Femur (tissue), 1 donor: ENCODE measurements at places on chromosomes 1 and 21.

DNA sequence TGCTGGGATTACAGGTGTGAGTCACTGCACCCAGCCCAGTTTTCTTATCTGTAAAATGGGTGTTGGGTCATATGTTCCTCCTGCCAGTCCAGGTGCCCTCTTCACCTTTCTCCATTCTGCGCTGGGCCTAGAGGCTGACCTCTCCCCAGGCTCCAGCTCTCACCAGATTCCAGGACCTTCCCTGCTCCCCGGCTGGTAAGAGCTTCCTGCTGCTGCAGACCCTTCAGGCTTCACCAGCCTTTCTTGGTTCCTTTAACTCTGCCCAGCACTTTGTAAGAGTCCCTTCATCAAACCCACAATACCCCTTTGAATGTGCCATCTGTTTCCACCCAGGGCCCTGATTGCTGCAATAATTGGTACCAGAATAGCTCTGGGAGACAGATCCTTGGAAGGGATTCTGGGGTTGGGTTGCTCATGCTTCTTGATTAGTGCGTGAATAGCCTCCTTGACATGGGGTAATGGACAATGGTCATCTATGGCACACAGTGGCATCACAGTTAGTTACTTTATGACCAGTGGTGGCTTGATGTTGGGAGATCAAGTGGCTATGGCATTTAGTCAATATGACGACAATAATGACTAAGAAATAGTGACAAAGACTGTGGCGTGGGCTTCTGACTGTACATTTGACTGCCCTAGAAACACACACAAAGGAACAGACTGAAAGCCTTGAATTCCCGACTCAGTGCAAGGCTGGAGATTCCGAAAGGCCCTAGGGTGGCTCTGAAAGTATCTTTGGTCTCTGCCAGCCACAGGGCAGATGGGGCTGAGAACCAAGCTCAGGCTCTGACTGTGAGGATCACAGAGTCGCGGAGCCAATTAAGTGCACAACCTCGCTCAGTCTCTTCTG, 67.3 kb downstream of the SLC9A1 start:
- no peak for DNase-seq

- no peak for DNase-seq
Measured at GRCh38 chr1:10924030-10924429, 88.4 kb upstream of the TARDBP start.

GRCh38 chr21:26843933-26844257, 1.3 kb downstream of the ADAMTS1 start:
- DNase-seq, result no peak

DNA sequence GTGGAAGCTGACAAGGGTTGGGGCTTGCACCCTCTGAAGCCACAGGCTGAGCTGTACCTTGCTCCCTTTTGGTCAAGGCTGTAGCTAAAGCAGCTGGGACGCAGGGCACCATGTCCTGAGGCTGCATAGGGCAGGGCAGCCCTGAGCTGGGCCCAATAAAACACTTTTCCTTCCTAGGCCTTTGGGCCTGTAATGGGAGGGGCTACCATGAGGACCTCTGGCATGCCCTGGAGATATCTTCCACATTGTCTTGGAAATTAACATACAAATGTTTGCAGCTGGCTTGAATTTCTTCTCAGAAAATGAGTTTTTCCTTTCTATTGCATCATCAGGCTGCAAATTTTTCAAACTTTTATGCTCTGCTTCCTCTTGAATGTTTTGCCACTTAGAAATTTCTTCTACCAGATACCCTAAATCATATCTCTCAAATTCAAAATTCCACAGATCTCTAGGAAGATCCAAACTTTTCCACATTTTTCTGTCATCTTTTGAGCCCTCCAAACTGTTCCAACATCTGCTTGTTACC, 32.9 kb upstream of the TTLL7 start:
- DNase-seq, result no peak

DNA sequence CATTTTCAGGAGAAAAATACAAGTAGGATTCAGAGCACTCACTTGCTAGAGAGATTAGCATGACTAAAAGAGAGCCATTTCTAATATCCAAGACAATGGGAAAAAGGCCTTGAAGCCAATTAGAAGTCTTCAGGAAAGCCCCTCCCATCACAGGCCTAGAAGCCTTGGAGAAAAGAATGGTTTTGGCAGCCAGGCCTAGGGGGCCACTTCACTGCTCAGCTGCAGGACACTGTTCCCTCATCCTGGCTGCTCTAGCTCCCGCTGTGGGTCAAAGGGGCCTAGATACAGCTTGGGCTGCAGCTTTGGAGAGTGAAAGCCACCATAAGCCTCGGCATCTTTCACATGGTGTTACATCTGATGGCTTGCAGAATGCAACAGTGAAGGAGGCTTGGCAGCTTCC, 62.8 kb downstream of the RGS4 start:
- no peak for DNase-seq

- no peak for DNase-seq
Measured at GRCh38 chr1:92879316-92879968, 47.6 kb downstream of the RPL5 start.

DNA sequence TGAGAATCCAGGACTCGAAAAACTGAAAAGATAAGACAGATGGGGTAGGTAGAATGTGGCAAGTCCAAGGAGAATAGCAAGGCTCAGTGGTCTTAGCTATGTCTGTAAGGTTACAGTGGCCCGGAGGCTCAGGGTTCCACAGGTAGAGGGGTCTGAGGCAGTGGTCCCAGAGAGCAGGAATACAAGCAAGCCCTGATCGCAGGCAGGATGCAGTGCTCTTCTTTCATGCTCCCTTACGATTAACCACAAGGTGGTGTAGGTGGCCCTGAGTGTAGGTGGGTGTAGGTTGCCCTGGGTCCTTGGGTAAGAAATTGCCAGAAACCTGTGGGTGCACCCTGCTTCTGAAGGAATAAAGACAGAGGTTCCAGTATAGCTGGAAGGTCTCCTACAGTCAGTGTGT, 99.1 kb upstream of the RAB3GAP2 start:
- DNase-seq, result no peak

- peak; percentile 93 for DNase-seq
Measured at GRCh38 chr1:77779529-77780281, at the start of gene MIGA1. Gene MIGA1 (plus strand): TSS chr1:77779649. CDS start chr1:77783253, 3,604 bp downstream.

DNA sequence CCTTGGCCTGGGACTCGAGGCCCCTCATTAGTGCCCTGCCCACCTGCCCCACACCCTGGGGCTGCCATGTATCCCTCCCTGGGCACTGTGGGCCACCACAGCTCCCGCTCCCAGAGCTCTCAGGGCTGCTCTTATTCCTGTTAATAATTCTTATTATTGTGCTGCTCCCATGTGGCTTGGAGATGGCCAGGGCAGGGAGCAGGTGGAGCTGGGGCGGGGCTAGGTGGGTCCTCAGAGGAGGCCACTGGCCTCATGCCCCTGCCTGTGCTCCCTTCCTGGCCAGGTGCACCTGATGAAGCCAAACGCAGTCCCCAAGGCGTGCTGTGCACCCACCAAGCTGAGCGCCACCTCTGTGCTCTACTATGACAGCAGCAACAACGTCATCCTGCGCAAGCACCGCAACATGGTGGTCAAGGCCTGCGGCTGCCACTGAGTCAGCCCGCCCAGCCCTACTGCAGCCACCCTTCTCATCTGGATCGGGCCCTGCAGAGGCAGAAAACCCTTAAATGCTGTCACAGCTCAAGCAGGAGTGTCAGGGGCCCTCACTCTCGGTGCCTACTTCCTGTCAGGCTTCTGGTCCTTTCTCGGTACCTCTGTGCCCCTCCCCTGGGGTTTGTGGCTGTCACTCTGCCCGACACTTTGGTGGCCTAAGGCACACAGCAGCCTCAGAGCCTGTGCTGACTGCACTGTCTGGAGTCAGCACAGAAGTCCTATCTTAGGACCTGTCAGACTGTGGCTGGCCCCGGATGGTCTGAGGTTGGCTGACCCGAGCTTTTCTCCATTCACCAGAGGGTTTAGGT, 34.1 kb downstream of the BMP8A start:
- DNase-seq, result peak; percentile 53

- no peak for DNase-seq
Measured at GRCh38 chr1:81121306-81121705, 679.4 kb upstream of the ADGRL2 start.

- no peak for DNase-seq
Measured at GRCh38 chr1:3717041-3717714, 35.1 kb upstream of the CCDC27 start.

GRCh38 chr1:143694085-143694484, 277.7 kb downstream of the FAM72C start:
- DNase-seq, result no peak

DNA sequence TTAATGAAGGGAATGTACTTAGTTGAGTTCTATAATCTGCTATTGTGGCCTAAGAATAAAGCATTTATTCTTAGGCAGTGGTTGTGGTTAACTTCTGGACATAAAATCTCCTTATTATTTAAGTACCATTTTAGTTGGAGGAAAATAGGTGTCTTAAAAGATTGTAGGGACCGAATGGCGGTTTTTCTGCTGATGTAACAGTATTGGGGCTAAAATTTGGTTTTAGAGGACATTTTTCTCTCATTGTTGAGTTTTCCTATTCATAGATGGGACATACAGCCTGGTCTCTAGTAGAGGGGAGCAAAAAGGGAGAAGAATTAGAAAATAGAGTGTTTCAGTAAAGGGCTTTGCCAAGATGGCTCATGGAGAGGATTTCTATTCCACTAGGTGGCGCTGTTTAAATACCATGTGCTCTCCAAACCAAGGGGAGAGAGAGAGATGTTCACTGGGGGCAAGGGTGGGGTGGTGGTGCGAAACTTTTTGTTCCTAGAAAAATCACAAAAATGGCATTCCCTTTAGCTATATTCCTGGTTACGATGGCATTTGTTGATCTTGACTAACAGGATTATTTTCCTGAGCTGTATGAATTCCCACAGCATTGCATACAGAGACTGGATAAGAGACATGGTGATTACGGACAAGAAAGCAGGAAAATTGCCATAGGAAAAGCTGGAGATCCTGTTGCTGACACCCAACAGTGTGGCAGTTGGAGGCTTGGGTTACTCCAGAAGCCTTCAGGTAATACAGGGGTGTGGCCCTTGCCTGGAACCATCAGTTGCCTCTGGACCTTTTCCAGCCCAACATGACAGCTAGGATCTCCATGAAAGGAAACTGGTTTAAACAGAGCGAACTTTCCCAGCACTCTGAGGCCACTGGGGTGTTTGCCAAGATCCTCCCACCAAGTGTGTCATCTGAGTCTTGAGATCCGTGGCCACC, 18.2 kb upstream of the FCGR2A start:
- peak; percentile 40 for DNase-seq

DNA sequence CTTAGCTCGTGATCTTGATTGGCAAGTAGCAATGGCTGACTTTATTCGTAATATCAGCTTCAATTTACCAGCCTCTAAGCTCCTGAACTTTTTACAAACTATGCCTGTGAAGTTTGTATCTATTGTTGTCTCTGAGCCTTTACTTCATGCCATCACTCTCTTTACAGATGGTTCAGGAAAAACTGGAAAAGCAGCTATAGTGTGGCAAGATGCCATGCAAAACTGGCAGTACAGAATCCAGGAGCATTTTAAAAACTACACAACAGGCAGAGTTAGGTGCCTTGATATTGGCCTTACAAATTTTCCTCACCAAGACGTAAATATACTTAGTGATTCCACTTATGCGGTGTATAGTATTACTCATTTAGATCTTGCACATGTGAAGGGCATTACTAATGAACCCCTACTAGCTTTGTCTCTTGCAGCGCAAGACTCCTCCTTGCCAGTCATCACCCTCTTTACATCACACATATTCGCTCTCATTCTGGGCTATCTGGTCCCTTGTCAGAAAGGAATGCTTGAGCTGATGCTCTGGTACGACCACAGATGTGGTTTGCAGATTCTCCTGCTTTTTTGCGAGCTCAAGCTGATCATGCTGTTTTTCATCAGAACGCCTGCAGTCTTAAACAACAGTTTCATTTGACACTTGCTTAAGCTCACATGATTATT, 36.3 kb downstream of the CLCA1 start:
- no peak for DNase-seq

- no peak for DNase-seq
Measured at GRCh38 chr1:185825556-185825955, 91.4 kb downstream of the HMCN1 start.

DNA sequence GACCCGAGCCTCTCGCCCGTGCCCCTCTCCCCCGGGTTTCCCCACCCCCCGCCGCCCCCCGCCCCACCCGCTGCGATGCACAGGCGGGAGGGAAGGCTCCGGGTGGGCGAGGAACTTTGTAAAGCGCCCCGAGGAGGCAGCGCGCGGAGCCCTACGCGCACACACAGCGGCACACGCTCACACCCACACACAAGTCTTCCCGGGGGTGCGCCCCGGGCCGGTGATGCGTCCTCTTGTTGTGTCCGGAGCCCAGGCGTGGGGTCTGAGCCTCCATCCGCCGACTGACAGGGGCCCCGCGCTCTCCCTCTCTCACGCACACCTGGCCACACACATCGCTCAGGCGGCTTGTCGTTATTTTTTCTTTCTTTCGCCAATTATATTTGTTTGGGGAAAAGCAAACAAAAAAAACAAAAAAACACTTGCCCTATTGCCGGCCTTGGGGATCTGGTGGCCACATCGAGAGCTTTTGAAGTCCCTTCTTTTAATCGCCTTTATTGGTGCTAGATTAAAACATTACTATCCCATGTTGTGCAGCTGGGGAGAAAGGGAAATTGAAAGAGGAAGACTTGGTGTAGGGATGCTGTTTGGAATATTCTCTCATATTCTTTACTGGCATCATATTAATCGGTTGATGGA, 770 bp downstream of the NTNG1 start:
- peak; percentile 35 for DNase-seq

DNA sequence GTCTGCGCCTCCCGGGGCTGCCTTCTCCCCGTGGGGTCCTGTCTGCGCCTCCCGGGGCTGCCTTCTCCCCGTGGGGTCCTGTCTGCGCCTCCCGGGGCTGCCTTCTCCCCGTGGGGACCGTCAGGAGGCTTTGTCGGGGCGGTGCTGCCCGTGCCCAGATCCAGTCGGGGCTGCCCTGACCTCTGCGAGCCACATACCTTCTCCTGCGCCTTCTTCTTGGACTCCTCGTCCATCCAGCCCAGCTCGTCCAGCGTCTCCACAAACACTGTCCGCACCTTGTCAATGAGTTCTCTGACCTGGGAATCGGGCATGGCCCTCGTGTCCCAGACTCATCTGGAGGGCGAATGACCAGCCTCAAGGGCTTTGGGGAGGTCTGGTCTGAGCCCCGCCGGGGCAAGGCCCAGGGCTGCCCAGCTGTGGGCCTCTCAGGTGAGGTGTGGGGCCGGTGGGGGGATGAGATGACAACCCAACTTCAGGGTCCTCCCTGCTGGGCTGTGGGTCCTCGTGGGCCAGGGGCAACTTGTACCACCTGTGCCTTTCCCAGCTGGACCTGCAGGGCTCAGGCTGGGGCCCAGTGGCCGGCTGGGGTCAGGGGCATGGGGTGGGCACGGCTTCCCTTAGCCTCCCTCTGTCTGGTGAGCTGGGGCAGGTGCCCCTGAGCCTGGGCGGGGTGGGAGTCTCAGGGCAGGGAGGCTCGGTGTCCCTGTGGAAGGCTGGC, 9.4 kb downstream of the PRXL2B start:
- no peak for DNase-seq

GRCh38 chr1:51962486-51963356, 27.8 kb downstream of the RAB3B start:
- no peak for DNase-seq
